ENCODE measurements at places on chromosomes 2 and 18. TPM values are rescaled to one million over a fixed set of nuclear protein-coding genes. Genes with fewer than 3 reads are reported as not detected.

The UGT1A5 gene
- polyA plus RNA-seq, result not detected

The TMEM17 gene
- 2.1 TPM for polyA plus RNA-seq

The SCLY gene
- polyA plus RNA-seq, result 11.2 TPM

The EFR3B gene
- polyA plus RNA-seq, result 0.09 TPM

The ARHGAP28 gene
- 38.2 TPM for polyA plus RNA-seq

The PIKFYVE gene
- 19.6 TPM for polyA plus RNA-seq

The KATNAL2 gene
- 1.9 TPM for polyA plus RNA-seq

The TMEM247 gene
- not detected for polyA plus RNA-seq

The QPCT gene
- polyA plus RNA-seq, result 11.2 TPM

The CAB39 gene
- 72.7 TPM for polyA plus RNA-seq

The RAD51AP2 gene
- not detected for polyA plus RNA-seq

The NGEF gene
- polyA plus RNA-seq, result 0.07 TPM

The IL18R1 gene
- 2.5 TPM for polyA plus RNA-seq

The REEP1 gene
- 0.10 TPM for polyA plus RNA-seq

The SLC14A1 gene
- 80.5 TPM for polyA plus RNA-seq
